CD4-positive, alpha-beta T cell treated with Interferon gamma for 1 hour (primary cell): ENCODE measurements at places on chromosomes 3 and 15.
A peak's percentile ranks its signal among the peaks of the same experiment; 100 is the strongest.

DNA sequence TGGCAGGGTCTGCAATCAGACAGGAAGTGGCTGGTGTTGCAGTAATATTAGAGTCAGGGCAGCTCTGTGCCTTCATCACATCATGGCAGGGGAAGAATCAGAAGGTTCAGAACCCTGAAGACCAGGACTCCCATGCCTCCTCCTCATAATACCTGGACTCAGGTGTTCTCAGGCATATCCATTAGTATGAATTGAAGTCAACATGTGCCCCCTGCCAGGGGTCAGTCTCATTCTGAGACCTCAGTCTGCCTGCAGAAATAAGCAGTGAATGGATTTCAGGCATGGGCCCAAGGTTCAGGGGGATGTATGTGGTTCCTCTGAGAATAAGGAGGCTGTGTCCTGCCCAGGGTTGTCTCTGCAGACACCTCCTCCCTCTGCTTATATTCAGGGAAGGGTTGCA, 74.2 kb downstream of the SPSB4 start:
- no peak for DNase-seq

DNA sequence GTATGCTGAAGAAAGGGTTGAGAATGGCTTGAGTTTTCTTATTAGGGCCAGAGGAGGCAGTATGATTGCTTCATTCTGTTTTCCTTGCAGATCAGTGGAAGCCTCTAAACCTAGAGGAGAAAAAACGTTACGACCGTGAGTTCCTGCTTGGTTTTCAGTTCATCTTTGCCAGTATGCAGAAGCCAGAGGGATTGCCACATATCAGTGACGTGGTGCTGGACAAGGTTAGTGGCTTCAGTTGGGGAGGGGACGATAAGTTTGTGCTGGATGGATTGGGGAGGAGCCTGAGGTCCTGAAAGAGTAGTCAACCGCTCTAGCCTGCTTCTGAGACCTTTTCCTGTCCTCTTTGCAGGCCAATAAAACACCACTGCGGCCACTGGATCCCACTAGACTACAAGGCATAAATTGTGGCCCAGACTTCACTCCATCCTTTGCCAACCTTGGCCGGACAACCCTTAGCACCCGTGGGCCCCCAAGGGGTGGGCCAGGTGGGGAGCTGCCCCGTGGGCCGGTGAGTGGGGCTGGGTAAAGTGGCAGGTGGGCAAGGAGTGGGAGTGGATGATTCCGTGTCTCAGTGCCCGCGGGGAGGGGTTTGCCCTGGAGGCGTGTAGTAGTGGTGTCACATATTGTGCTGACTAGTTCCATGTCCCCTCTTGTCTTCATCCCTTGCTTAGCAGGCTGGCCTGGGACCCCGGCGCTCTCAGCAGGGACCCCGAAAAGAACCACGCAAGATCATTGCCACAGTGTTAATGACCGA, 8.5 kb downstream of the EIF4G1 start:
- DNase-seq, result peak; percentile 63

- no peak for DNase-seq
These were observed 233.2 kb upstream of the SEMA6D start for GRCh38 chr15:47484059-47484458.

- no peak for DNase-seq
These were observed 128.8 kb upstream of the LMOD3 start for GRCh38 chr3:69251078-69251805.

- DNase-seq, result peak; percentile 5
These were observed 54.4 kb downstream of the PGPEP1L start for GRCh38 chr15:98953000-98953787.

- no peak for DNase-seq
These were observed 58.7 kb downstream of the PGPEP1L start for GRCh38 chr15:98948941-98949340.

DNA sequence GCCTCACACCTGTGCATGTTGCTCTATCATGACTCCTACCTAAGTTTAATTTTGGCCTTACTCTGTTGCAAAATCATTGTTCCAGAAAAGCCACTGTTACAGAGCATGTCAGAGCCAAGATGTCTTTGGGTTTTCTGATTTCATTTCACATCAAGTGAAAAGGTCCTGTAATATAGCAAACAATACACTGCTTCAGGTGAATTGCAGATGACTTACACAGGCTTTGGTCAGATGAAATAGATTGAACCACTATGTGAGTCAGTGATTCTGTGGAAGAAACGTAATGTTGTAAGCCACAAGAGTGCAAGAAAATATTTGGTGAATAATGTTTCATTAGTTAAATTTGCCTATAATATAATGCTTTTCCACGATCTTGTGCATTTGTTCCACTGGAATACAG, 22.7 kb downstream of the EBLN2 start:
- no peak for DNase-seq

- no peak for DNase-seq
These were observed 38.5 kb downstream of the MAP3K13 start for GRCh38 chr3:185401319-185401955.

- DNase-seq, result no peak
These were observed 582.8 kb upstream of the CCDC54 start for GRCh38 chr3:106794442-106794841.

GRCh38 chr15:26651909-26652308, 121.0 kb downstream of the GABRB3 start:
- DNase-seq, result no peak
